NCI-H510A treated with DMSO at 0.1 percent for 48 hours (cell line): ENCODE measurements at places on chromosomes 12 and 14.
A peak's percentile ranks its signal among the peaks of the same experiment; 100 is the strongest.

DNA sequence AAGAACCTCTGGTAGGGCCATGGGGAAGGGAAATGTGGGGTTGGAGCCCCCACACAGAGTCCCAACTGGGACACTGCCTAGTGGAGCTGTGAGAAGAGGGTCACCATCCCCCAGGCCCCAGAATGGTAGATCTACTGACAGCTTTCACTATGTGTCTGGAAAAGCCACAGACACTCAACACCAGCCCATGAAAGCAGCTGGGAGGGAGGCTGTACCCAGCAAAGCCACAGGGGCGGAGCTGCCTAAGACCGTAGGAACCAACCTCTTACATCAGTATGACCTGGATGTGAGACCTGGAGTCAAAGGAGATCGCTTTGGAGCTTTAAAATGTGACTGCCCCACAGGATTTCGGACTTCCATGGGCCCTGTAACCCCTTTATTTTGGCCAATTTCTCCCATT is 97.8 kb downstream of the HMGA2 start:
- no peak for DNase-seq

DNA sequence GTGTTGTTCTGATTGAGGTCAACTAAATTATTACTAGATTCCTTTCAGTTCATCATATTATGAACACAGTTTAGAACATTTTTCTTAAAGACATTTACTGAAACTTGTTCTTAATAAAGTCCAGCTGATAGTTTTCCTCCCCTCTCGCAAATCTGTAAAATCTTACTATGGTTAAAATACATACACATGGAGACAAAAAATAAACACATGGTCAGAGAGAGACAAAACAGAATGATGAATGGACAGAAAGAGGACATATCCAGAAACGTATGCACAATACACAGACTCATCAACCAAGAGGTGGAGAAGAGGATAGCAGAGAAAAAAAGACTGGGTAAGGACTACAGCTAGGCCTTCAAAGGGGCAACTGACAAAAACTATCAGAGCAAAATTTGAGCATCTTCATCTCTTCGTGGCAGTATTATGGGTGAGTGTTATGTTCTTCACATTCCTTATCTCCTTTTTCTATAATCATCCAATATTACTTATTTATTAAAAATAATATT is 38.4 kb downstream of the EEA1 start:
- no peak for DNase-seq

GRCh38 chr12:94152292-94153078 is 4.1 kb downstream of the PLXNC1 start:
- peak; percentile 56 for DNase-seq

DNA sequence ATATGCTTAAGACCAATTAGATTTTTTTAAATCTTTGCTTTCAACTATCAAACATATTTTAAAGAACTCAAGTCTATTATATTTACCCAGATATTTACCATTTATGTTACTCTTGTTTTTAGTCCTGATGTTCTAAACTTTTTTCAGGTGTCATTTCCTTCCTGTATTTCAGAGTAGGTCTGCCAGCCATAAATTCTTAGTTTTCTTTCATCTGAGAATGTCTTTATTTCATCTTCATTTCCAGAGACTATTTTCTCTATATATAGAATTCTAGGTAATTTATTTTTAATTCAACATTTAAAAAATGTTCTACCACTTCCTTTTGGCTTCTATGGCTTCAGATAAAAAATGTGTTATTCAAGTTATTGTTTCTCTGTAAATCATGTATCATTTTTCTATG is 218.2 kb upstream of the AMIGO2 start:
- DNase-seq, result no peak

DNA sequence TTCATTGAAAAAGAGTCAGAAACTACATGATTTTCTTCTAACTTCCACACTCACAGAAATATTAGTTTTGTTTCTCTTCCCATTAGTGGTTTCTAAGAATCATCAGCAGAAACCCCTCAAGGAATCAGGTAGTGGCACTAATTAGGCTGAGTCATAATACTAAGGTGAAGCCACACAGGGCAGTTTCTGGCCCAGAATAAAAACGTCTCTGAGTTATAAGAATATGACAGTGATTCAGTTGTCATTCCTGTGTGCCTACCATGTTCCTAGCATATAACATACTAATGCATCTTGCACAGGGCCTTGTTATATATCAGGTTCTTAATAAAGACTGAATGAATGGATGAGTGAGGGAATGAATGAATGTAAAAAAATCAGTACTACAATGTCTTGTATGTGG is 206.0 kb upstream of the PLEKHG7 start:
- no peak for DNase-seq

DNA sequence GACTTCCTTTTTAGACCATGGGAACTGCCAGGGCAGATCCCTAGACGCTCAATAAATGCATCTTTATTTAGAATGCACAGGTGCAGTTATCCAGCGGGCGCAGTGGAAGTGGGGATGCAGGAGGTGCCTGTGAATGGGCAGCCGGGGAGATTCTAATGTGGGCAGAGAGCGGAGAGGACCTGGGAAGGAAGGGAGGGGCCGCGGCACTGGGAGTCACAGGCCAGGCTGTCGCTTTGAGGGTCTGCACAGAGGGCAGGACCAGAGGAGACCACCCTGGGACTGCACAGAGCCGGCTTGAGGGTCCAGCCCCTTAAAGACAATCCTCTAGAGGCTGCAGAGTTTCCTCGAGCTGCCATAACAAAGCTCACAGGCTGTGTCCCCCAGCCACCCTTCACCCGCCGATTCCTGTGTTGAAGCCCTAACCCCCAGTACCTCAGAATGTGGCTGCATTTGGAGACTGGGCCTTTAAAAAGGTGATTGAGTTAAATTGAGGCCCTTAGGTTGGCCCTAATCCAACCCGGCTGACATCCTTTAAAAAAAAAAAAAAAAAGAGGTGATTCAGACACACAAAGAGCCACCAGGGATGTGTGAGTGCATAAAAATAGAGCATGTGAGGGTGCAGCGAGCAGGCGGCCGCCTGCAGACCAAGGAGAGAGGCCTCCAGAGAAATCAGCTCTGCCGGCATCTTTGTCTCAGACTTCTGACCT is 44.4 kb upstream of the PPP2R5C start:
- DNase-seq, result no peak

GRCh38 chr12:65740506-65740872 is 83.8 kb upstream of the HMGA2 start:
- DNase-seq, result no peak

DNA sequence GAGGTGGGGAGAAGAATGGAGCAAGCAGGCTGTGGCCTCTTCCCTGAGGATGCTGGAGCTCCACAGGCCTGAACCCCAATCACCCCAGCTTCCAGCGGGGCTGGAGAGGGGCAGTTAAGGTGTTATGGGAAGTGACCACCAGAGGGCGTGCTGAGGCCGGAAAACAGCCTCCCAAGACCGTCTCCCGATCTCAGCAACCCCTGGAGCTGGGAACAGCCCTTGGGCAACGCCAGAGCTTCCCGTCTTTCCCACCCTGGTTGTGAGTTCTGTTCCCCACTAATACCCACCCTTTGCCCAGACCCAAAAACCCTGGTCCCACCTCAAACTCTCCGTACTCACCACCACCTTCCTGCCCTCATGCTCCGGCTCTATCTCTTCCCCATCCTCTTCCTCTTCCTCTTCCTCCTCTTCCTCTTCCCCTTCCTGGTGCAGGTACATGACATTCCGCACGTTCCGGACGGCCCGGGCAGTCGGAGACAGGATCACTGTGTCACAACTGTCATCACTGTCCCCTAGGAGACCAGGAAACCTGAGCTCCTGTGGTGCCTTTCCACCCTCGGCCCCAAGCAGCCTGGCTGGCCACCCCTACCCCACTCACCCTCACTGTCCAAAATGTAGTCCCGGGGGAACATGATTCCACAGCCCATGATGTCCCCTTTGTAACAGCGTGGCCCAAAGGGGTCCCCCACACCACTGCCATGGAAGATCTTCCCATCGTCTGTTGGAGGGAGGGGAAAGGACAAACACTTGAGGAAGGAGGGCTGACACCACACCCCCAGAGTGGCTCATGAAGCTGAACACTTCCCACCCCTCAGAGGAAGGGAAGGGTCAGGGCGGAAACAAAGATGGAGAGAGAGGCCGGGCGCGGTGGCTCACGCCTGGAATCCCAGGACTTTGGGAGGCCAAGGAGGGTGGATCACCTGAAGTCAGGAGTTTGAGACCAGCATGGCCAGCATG is 12.9 kb downstream of the SPRYD3 start:
- DNase-seq, result peak; percentile 57

DNA sequence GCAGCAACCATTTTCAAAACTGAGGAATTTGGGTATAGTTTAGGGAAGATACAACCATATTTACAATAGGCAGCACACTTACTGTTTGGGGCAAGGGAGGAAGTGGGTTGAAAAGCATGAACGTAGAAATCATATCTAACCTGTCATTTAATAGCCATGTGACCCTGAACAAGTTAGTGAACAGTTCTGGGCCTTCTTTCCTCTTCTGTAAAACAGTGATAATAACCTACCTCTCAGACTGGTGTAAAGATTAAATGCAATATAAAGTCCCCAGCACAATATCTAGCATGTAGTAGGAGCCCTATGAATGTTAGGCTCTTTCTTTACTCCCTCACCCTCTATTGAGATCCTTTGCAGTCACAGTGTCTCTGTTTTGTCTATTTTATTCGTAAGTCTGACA is 33.5 kb downstream of the A2ML1 start:
- no peak for DNase-seq

DNA sequence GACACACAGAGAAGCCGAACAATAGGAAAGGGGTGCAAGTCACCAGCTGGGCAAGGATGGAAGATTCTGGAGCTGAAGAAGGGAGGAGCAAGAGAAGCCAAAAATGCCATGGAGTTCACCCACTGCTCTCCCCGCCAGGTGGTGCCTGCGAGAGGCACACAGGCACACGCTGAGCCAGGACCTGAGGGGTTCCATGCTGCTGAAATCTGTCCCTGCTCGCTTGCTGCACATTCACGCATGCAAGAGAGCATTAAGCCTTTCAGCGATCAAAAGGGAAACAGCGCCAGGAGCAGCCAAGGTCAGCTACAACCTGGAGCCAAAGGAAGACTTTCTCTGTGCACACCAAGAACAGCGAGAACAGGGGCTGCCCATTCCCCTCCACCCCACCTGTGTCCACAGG is 104.1 kb downstream of the ANO2 start:
- no peak for DNase-seq

DNA sequence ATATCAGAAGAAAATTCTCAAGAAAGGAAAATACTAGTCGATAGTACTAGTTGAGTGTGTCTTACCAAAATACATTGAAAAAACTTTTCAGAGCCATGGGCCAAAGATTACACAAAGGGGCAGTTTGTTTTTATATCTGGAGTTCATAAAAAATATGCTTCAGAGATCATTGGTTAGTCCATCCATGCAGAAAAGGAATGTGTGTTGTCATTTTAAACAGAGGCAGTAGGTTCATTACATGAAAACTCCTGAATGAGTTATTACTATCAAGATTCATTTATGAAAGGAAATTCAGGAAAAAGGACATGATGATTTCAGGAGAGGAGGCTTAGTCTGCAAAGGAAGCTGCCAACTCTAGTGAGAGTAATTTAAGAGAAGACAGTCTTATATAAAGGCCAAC is 354.8 kb downstream of the AEBP2 start:
- DNase-seq, result no peak

DNA sequence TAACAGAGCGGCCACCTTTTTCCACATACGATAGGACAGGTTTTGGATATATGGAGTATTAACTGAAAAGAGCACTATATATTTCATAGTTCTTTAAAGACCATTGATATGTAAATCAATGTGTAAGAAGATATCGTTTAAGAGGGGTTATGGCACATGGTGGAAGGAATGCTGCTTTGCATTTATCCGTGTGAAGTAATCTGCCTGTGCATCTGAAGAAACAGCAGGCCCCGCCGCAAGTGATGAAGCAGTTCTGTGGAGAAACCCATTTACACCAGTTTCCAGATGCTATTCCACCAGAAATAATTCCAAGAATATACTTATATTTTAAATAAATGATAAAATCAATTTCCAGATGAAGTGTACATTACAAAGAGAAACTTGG is 72.4 kb downstream of the BICD1 start:
- DNase-seq, result no peak

DNA sequence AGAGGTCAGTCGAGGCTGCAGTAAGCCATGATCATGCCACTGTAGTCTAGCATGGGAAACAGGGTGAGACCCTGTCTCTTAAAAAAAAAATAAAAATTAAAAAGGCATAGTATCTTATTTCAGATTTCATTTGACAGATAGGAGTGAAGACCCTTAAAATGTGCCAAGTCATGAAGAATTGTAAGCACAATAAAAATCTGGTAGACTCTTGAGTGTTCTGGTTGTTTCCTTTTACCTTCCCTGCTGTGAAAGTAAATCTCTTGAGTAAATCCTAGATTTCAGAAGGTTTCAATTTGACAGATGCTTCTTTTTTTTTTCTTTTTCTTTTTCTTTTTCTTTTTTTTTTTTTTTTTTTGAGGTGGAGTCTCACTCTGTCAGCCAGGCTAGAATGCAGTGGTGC is 109.0 kb downstream of the ESR2 start:
- no peak for DNase-seq
